ENCODE measurements at places on chromosomes 11 and 22.
A peak's percentile ranks its signal among the peaks of the same experiment; 100 is the strongest.

DNA sequence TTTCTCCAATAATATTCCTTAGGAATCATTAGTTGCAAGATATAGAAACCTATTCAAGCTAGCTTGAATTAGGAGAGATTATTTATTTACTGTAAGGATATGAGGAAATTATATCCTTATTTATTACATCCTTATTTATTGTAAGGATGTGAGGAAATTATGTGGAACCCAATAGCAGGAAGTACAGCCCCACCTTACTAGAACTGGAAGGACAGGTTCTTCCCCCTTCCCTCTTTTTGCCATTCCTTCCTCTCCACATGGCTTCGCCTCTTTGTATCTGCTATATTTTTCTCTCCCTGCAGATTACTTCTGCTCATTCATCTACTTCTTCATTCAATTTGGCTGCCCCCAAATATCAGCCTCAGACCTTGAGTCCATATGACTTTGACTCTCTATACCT lies 49.5 kb upstream of the B3GNT6 start:
- no peak for DNase-seq

GRCh38 chr11:36057379-36058042 lies 113.6 kb downstream of the LDLRAD3 start:
- no peak for DNase-seq

GRCh38 chr22:37690407-37690806 lies 4.3 kb downstream of the NOL12 start:
- DNase-seq, result no peak

DNA sequence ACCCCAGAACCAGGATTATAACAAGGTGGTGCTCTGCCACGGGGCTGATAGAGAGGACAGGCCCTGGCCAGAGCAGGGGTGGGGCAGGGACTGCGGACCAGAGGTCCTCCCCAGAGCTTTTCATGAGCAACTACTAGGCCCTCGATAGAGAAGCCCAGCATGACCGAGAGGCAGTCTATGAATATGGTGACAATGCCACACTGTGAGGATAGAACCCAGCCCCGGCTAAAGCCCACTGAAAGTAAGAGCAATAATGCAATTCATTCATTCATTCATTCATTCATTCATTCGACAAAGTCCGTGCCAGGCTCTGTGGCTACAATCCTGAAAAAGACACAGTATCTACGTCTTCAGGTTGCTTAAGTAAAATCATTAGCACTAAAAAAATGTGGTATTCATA lies 35.6 kb upstream of the CD5 start:
- DNase-seq, result no peak

GRCh38 chr22:47158457-47158856 lies 396.0 kb downstream of the TBC1D22A start:
- no peak for DNase-seq

- no peak for DNase-seq
Measured at GRCh38 chr11:133955081-133955891, 1.5 kb downstream of the IGSF9B start.

GRCh38 chr11:65773784-65774411 lies 6.9 kb downstream of the AP5B1 start:
- DNase-seq, result no peak

DNA sequence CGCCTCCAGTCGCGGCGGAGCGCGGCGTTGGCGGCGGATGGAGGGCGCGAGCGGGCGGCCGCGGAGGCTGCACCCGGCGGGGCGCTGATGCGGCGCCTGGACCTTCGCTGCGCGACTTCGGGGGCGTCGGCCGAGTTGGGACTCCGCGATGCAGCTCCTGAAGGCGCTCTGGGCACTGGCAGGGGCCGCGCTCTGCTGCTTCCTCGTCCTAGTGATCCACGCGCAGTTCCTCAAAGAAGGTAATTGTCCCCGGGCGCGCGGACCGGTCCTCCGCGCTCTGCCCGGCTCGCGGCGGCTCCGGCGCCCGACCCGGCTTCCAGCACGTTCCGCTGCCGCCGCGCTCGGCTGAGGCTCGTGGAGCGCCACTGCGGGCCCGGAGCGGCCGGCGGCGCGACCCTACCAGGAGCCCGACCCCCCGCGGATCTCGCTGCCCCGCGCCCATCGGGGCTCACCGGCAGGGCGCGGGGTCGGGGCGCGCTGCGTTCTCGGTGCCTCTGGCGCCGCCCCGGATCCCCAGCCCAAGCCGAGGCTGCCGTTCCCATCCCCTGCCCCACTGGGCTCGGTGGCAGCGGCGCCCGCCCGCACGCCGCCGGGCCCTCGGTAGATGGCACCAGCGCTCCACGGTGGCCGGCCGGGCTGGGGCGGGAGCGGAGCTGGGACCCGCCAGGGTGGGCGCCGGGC lies 1251.2 kb downstream of the BRD1 start:
- peak; percentile 48 for DNase-seq

- DNase-seq, result peak; percentile 24
Measured at GRCh38 chr11:85823816-85824215, 12.9 kb upstream of the SYTL2 start.

GRCh38 chr22:24954114-24954463 lies 1.6 kb downstream of the KIAA1671 start:
- no peak for DNase-seq

DNA sequence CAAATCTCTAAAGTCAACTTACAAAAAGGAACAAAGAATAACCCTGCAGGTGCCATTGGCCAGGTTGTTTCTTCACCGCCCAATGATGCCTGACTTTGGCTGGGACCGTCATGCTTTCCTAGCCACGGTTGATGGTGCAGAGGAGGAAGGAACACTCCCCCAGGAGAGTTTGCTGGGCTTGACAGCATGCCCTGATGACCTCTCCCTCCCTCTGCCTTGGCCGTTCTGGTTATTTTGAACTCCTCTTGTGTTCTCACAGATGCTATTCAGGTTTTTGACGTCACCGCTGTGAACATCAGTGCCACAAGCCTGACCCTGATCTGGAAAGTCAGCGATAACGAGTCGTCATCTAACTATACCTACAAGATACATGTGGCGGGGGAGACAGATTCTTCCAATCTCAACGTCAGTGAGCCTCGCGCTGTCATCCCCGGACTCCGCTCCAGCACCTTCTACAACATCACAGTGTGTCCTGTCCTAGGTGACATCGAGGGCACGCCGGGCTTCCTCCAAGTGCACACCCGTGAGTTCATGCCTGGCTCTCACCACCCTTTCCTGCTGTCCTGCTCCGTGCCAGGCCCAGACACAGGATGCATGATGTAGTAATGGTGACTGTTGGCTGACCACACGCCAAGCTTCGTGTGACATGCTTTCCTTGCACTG lies 89.0 kb upstream of the OR4B1 start:
- no peak for DNase-seq

GRCh38 chr11:11149671-11150459 lies 203.2 kb downstream of the CSNK2A3 start:
- DNase-seq, result no peak

DNA sequence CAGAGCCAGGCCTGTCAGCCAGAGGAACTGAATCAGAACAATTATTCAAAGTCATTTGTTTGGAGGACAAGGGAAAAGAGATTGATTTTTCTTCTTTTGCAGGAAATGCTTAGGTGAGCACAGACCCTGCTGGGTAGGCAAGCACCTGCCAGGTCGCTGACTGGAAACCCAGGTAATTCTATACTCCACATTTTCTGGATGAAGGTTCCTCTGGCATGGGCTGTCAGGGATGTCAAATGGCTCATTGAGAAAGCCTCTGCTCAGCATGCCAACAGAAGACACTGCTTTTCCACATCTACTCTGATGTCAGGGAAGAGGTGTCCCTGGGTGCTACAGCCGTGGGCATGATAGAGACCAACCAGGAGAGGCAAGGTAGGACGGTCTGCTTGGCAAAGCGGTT lies 166.7 kb upstream of the SYN3 start:
- no peak for DNase-seq

- DNase-seq, result peak; percentile 86
Measured at GRCh38 chr11:35485656-35486322, 39.6 kb downstream of the PAMR1 start.

- DNase-seq, result no peak
Measured at GRCh38 chr11:794013-794765, 3.9 kb downstream of the SLC25A22 start.

- DNase-seq, result no peak
Measured at GRCh38 chr11:85184721-85185120, 442.4 kb downstream of the DLG2 start.

DNA sequence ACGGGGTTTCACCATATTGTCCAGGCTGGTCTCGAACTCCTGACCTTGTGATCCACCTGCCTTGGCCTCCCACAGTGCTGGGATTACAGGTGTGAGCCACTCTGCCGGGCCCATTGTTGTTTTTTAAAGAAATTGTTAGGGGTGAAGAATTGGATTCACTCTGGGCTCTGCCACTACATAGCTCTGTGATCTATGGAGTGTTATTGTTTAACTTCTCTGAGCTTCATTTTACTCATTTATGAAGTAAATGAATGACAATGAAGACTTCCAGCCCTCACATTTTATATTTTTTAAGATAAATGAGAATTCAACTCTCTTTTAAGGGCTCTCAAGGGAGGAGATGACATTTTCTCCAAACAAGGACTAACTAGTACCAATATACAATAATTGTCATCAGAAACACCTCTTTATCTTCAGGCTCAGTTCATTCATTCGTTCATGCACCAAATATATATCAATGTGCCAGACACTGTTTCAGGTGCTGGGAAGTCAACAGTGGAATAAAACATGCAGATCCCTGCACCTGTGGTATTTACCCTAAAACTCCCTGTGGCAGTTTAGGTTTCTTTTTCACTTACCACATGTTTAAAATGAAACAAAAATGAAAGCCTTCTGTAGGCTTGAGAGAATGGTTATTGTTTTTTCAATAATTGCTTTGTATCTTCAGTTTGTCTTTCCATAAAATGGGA lies 23.5 kb upstream of the GRAMD1B start:
- DNase-seq, result no peak

DNA sequence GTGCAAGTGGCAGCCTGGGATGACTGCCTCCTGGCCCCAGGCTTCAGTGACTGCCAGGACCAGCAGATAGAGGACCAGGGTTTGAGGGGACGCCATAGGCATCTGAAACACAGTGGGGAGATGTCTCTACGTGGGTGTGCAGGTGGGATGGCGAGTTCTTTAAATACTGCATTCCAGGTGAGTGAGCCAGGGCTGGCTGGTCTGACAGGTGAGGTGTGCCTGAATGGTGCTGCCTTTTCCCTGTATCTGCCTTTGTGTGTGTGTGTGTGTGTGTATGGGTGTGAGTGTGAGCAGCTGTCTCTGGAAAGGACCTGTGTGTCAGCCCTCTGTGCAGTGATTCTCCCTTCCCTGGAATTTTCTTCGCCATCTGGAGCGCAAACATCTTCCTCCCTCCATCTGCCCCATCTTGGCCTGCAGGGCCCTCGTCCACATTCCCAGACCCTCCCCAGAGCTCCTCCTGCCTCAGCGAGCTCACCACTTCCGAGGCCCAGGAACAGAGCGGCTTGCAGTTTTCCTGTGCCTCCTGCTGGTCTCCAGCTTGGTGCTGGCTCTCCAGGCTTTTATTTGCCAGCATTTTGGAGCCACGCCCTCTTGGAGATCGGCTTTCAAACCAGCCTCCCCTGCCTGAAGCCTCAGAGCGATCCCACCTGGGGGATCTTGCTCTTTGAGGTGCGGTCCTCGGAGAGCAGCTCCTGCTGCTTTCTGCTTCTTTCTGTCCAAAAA lies at the start of gene GPHA2:
TSS of gene GPHA2 (minus strand) at position 535 of the 723 bp plus-strand sequence. CDS start at position 102, 433 bp downstream.
- peak; percentile 39 for DNase-seq

GRCh38 chr11:115144914-115145313 lies 359.3 kb downstream of the CADM1 start:
- DNase-seq, result no peak

GRCh38 chr22:38965614-38966379 lies 8.4 kb downstream of the APOBEC3A start:
- DNase-seq, result no peak

DNA sequence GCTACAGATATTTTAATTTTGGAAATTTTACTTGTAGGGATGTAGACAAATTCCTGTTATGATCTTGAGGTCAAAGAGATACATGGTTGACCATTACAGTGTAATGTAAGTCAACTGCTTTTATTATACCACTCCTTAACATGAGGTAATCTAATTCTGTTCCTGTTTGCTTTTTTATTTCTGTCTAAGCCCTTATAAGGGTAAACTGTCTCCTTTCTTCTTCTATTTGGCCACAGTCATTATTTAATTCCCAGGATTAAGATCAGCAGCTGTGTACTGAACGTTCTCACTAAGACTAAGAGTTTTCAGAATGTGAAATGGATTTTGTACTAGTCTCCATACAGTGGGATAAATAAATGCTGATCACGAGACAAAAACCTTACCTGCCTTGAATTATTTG lies 32.8 kb downstream of the C2CD3 start:
- peak; percentile 57 for DNase-seq

GRCh38 chr11:72321381-72321996 lies 77.5 kb upstream of the PHOX2A start:
- DNase-seq, result peak; percentile 18

GRCh38 chr11:9005087-9005486 lies 1.3 kb upstream of the NRIP3 start:
- DNase-seq, result no peak

- DNase-seq, result no peak
Measured at GRCh38 chr11:2743427-2744110, 43.8 kb upstream of the KCNQ1OT1 start.

- DNase-seq, result no peak
Measured at GRCh38 chr11:108137212-108137611, 15.8 kb downstream of the ACAT1 start.

GRCh38 chr22:27580311-27580897 lies 221.2 kb downstream of the MN1 start:
- DNase-seq, result no peak

DNA sequence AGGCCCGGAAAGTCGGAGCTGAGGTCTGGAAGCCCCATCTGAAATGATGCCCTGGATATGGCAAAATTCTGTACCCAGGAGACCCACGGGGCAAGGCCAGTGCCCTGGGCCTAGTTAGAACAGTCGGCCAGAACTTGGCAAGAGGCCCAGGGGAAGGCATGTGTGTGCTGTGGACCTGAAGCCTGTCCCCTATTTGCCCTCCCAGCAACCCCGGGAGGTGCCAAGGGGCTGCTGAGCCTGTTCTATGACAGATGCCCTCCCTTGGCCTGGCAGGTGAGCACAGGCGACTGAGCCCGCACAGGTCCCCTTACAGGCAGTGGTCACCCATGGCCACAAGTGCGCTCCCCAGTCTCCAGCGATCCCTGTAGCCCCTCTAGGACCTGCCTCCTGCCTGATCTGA lies 51.7 kb downstream of the NAT10 start:
- DNase-seq, result no peak

DNA sequence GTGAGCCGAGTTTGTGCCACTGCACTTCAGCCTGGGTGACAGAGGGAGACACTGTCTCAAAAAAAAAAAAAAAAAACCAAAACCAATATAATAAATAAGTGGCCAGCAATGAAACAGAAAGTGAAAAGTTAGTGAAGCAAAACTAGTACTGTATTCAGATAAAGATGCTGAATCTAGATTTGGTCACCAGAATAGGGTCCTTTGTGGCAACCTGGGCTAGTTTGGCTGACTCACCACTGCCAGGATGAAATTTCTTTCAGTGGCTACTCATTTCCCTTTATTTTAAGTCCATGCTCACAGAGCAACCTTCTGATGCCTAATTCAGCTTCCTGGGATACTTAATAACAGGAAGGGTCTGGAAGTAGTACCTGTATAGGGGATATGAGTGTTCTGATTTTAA lies 26.0 kb downstream of the LIMK2 start:
- DNase-seq, result no peak
